Natural killer cell (primary cell): ENCODE measurements at places on chromosomes 7 and 10. TPM values are rescaled to one million over a fixed set of nuclear protein-coding genes. Genes with fewer than 3 reads are reported as not detected.

The CALHM3 gene
- not detected for total RNA-seq

The EIF5AL1 gene
- 0.13 TPM for total RNA-seq

The PROSER2 gene
- total RNA-seq, result 0.70 TPM

The HACD1 gene
- 0.87 TPM for total RNA-seq

The GPER1 gene
- 0.25 TPM for total RNA-seq

The TMEM184A gene
- total RNA-seq, result not detected

The IL15RA gene
- total RNA-seq, result 10.7 TPM

The OTUD1 gene
- 49.3 TPM for total RNA-seq

The CYP3A7 gene
- not detected for total RNA-seq

The MUC12 gene
- 4.6 TPM for total RNA-seq

The LRRC4 gene
- total RNA-seq, result 1.8 TPM

The ZNF467 gene
- total RNA-seq, result 5.4 TPM

The SLC26A5 gene
- 0.30 TPM for total RNA-seq

DNA sequence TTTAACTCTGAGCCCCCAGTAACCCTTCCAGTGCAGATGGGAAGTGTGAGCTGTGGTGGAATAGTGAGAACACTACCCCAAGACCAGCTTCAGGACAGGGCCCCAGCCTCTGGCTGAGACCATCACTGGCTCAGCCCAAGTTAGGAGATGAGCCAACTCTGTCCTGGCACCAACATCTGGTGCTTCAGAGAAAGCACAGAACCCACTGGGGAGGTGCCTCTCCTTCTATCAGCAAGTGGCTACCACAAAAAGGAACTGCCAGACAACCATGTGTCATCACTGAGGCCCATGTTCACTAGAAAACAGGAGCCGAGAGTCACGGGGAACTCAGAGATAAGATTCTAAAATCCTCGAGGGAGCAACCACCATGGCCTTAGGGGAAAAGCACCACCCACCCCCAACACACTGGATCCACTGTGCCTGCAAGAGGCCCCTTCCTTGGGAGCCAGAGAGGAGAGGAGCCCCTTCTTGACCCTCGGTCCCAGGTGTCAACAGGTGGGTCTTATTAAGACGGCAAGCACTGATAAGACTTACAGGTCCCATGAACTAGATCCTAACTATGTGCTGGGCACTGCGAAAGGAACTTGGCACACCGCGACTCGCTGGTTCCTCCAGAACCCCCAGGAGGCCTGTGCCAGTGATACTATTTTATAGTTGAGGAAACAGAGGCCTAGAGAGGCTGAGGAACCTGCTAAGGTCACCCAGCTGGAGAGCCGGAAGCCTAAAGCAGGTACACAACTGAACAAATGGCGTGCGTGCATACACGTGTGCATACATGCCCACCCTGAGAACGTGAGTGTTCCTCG, 102.7 kb downstream of the FAM53B start:
- peaks cover 98% of the 10 kb centered on the region for H3K4me1 ChIP-seq
- peak; percentile 77 for DNase-seq
- no peak overlapping the region for H3K4me3 ChIP-seq
- H3K36me3 ChIP-seq, result no peaks in the 10 kb centered on the region
- no peaks in the 10 kb centered on the region for H3K27me3 ChIP-seq

GRCh38 chr7:102279537-102280400, 6.9 kb upstream of the SH2B2 start:
- no peaks in the 10 kb centered on the region for H3K36me3 ChIP-seq
- peak; percentile 29 for DNase-seq
- no peak overlapping the region for H3K27ac ChIP-seq
- H3K27me3 ChIP-seq, result no peaks in the 10 kb centered on the region
- peaks cover 17% of the 10 kb centered on the region for H3K4me1 ChIP-seq

GRCh38 chr7:26792006-26792405, 72.4 kb downstream of the SKAP2 start:
- H3K36me3 ChIP-seq, result no peaks in the 10 kb centered on the region
- H3K27ac ChIP-seq, result no peak overlapping the region
- no peak overlapping the region for H3K4me3 ChIP-seq
- no peaks in the 10 kb centered on the region for H3K4me1 ChIP-seq

GRCh38 chr10:30849231-30850035, 182.2 kb downstream of the ZNF438 start:
- no peaks in the 10 kb centered on the region for H3K27me3 ChIP-seq
- peaks cover 9% of the 10 kb centered on the region for H3K36me3 ChIP-seq
- H3K4me3 ChIP-seq, result no peak overlapping the region
- no peak overlapping the region for H3K27ac ChIP-seq
- no peak for DNase-seq

DNA sequence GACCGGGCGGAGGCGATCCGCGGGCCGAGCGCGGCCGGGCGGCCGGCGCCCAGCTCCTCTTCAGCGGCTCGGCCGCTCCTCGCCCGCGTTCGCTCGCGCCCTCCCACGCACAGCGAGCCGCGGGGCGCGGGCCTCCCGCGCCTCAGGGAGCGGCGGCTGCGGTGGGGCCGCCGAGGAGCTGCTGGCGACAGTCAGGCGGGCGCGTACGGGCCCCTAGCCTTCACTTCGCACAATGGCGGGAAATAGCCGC, at the start of gene MCMBP:
TSS of gene MCMBP (minus strand) at position 234 of the 250 bp plus-strand sequence. CDS start 259 bp downstream, outside the sequence.
- no peak for DNase-seq
- peak within 1 kb of the TSS; percentile 72 for H3K4me3 ChIP-seq
- H3K36me3 ChIP-seq, result no peaks in the 10 kb centered on the region
- peak within 1 kb of the TSS; percentile 65 for H3K27ac ChIP-seq

- no peak overlapping the region for H3K4me3 ChIP-seq
- DNase-seq, result no peak
- H3K36me3 ChIP-seq, result no peaks in the 10 kb centered on the region
- no peaks in the 10 kb centered on the region for H3K27me3 ChIP-seq
Measured at GRCh38 chr10:66783316-66783715, 142.5 kb upstream of the LRRTM3 start.

- H3K27ac ChIP-seq, result no peak overlapping the region
- no peaks in the 10 kb centered on the region for H3K4me1 ChIP-seq
Measured at GRCh38 chr7:23315366-23315765, 16.2 kb downstream of the MALSU1 start.

GRCh38 chr7:3027005-3027845, 16.4 kb downstream of the CARD11 start:
- peaks cover 34% of the 10 kb centered on the region for H3K4me1 ChIP-seq
- H3K36me3 ChIP-seq, result peaks cover 12% of the 10 kb centered on the region
- H3K27ac ChIP-seq, result peak overlapping the region; percentile 65
- no peaks in the 10 kb centered on the region for H3K27me3 ChIP-seq

GRCh38 chr7:23055582-23056178, 41.8 kb upstream of the HYCC1 start:
- H3K4me1 ChIP-seq, result no peaks in the 10 kb centered on the region
- H3K27me3 ChIP-seq, result no peaks in the 10 kb centered on the region
- peak; percentile 83 for DNase-seq
- no peak overlapping the region for H3K27ac ChIP-seq

GRCh38 chr7:121936951-121937623, 64.1 kb downstream of the PTPRZ1 start:
- H3K4me1 ChIP-seq, result no peaks in the 10 kb centered on the region
- no peak overlapping the region for H3K4me3 ChIP-seq
- no peak for DNase-seq
- H3K27me3 ChIP-seq, result no peaks in the 10 kb centered on the region
- no peak overlapping the region for H3K27ac ChIP-seq
- no peaks in the 10 kb centered on the region for H3K36me3 ChIP-seq

GRCh38 chr10:81873231-81873931, 1.6 kb upstream of the NRG3 start:
- H3K27ac ChIP-seq, result no peak overlapping the region
- DNase-seq, result no peak
- no peak overlapping the region for H3K4me3 ChIP-seq
- H3K36me3 ChIP-seq, result no peaks in the 10 kb centered on the region

DNA sequence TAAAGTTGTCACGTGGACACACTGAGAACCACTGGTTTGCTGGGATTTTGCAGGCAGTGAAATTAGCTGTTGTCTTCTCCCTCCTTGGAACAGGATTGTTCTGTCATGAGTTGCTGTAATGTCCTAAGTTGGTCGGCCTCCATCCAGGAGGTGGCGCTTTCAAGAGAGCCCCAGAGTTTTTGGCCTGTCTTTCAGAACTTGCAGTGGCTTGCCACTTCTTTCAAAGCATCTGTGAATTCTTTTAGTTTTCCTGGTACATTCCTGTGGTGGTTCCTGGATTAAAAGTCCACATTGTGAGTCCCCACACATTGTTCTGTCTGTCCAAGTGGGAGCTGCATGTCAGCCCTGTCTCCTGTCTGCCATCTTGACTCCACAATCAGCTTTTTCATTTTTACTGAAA, 133.8 kb downstream of the PON1 start:
- H3K27ac ChIP-seq, result no peak overlapping the region
- H3K4me1 ChIP-seq, result no peaks in the 10 kb centered on the region
- no peak for DNase-seq
- H3K36me3 ChIP-seq, result no peaks in the 10 kb centered on the region

- H3K27ac ChIP-seq, result no peak overlapping the region
- no peaks in the 10 kb centered on the region for H3K36me3 ChIP-seq
- H3K27me3 ChIP-seq, result no peaks in the 10 kb centered on the region
- peaks cover 42% of the 10 kb centered on the region for H3K4me1 ChIP-seq
Measured at GRCh38 chr7:956031-956430, 1.6 kb upstream of the ADAP1 start.

DNA sequence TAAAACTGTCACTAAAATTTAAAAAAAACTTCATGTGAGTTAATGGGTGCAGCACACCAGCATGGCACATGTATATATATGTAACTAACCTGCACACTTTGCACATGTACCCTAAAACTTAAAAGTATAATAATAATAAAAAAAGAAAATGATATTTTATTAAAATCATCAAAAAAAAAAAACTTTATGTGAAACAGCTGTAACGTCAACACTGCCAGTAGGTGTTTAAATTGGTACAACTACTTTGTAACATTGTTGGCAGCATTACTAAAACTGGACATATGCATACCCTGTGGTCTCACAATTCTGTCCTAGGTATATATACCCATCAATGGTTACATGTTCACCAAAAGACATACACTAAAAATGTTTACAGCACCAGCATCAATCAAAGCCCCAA, 82.1 kb downstream of the NDUFB2 start:
- DNase-seq, result no peak
- no peak overlapping the region for H3K4me3 ChIP-seq
- peaks cover 54% of the 10 kb centered on the region for H3K36me3 ChIP-seq
- no peaks in the 10 kb centered on the region for H3K27me3 ChIP-seq

GRCh38 chr7:71237945-71238344, 106.0 kb downstream of the GALNT17 start:
- H3K4me3 ChIP-seq, result no peak overlapping the region
- no peaks in the 10 kb centered on the region for H3K36me3 ChIP-seq
- DNase-seq, result no peak
- H3K4me1 ChIP-seq, result no peaks in the 10 kb centered on the region

- H3K27me3 ChIP-seq, result peaks cover 2% of the 10 kb centered on the region
- no peaks in the 10 kb centered on the region for H3K4me1 ChIP-seq
- H3K36me3 ChIP-seq, result no peaks in the 10 kb centered on the region
- no peak overlapping the region for H3K4me3 ChIP-seq
Measured at GRCh38 chr7:23333671-23334246, 34.6 kb downstream of the MALSU1 start.
